ENCODE measurements at places on chromosomes 13 and 19.

DNA sequence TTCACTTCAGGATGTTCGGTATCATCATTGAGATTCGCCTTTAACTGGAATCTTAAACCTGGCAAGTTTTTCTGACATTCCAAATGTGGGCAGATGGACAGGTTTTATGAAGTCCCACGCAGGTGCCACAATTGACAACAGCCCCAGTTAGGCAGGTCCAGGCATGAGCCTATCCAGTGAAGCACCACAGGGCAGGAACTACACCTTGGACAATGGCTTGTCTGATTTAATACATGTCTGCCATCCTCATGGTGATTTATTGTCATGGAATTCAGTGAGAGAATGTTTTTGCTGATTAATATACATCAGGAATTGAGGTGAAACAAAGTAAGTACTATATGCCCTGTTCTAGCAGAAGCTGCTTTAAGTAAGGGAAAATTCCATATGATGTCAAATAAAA is 10.2 kb upstream of the TPP2 start:
- no peak for DNase-seq

DNA sequence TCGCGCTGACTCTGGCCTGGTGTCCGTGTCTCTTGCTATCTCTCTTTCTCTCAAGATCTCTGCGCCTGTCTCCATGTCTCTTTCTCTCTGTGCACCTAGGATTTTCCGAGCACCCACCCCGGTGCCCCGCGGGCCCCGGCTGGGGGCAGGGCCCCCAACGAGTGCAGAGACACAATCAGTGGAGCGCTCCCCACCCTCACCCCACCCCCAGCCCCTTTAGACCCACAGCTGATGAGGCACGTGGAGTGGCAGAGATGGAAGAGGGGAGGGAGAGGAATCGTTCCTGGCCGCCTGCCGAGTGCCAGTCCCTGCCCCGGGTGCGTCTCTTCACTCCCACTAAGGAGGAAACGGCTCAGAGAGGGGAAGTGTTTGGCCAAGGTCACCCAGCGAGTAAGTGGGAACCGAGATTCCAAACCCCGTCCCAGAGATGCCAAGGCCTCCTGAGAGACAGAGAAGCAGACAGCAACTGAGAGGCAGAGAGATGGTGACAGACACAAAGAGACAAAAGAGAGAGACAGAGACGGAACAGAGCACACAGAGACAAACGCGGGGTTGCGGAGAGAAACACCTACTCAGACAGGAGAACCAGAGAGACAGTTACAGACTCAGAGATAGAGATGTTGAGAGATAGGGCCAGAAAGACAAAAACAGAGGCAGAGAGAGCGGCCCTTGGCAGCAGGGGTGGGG is 626 bp upstream of the BCL3 start:
- DNase-seq = no peak

DNA sequence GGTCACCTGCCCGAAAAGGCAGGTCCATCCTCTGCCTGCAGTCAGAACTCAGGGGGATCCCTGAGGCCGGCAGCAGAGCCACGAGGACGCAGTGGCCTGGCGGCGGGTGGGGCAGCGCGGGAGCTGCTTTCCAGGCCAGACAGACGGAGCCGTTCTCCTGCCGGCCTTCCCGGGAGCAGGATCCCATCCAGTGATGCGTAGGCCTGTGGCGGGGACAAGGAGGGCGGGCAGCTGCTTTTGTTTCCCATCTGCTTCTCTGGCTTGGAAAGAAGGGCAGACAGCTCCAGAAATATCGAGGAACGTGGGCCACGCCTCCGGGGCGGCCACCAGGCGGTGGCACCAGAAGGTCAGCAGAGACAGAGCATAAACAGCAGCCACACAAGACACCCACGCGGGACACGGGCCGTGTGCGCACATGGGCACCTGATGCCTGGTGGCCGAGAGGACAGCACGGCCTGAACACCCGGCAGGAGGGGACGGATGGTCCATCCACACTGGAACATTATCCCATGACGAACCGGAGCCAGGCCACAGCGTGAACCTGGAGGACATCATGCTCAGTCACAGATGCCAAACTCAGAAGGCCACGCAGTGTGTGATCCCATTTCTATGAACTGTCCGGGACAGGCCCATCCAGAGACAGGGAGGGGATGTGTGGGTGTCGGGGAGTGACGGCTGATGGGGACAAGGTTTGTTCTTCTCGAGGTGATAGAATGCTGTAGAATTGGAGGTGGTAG is 13.9 kb upstream of the MKNK2 start:
- no peak for DNase-seq

- DNase-seq = no peak
Observed at GRCh38 chr13:75935805-75936204, 299.7 kb downstream of the LMO7 start.

- DNase-seq = peak; percentile 53
Observed at GRCh38 chr19:45164577-45165335, 4.0 kb upstream of the NKPD1 start.

GRCh38 chr13:112689303-112690245 is at the start of gene ATP11A:
Gene ATP11A, plus strand, starts transcription at chr13:112690038. Its CDS starts 379 bp downstream, at chr13:112690417.
- DNase-seq = peak; percentile 65

DNA sequence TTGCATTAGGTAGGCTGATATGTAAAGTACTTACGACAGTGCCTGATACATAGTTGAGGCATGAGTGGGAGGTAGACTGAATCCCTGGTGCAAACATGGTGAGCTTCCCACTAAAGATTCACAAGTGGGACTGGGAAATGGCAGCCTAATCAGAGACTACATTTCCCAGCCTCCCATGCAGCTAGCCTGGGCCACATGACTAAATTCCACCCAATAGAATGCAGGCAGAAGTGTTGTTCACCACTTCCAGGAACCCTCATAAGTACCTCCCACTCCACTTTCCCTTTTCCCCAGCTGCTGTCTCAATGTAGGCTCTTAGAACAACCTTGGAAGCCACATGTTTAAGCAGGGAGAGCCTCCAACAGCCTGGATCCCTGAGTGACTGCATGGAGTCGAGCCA is 104.9 kb downstream of the CACNA1A start:
- no peak for DNase-seq

GRCh38 chr13:37406031-37406430 is 192.5 kb downstream of the POSTN start:
- DNase-seq = no peak
